Ammon's horn (tissue), 1 donor: ENCODE measurements at places on chromosomes 12 and 14.

GRCh38 chr14:104080376-104081260 is 4.9 kb upstream of the ASPG start:
- no peak for DNase-seq

DNA sequence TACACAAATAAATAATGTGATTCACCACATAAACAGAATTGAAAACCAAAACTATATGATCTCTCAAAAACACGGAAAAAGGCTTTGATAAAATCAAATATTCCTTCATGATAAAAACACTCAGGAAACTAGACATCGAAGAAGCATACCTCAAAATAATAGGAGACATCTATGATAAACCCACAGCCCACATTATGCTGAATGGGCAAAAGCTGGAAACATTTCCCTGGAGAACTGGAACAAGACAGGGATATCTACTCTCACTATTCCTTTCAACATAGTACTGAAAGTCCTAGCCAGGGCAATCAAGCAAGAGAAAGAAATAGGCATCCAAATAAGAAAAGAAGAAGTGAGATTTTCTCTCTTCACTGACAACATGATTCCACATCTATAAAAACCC is 371.5 kb upstream of the ATXN7L3B start:
- no peak for DNase-seq

GRCh38 chr12:11895421-11896078 is 175.2 kb upstream of the BCL2L14 start:
- no peak for DNase-seq

- DNase-seq: no peak
These were observed 83.2 kb downstream of the SLC38A6 start for GRCh38 chr14:61064210-61064609.

DNA sequence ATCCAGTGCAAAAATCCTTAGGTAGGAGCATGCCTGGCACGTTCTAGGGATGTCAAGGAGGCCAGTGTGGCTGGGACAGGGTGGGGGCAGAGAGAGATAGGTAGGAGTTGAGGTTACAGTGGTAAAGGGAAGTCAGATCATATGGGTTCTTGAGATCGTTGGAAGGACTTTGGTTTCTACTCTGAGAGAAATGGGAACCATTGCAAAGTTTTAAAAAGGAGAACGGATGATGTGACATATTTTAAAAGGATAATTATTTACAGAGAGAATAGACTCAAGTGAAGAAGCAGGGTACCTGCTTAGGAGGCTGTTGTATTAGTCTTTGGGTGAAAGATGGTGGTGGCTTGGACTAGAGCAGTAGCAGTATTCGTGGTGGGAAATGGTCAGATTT is 47.6 kb upstream of the ATP2B1 start:
- no peak for DNase-seq

DNA sequence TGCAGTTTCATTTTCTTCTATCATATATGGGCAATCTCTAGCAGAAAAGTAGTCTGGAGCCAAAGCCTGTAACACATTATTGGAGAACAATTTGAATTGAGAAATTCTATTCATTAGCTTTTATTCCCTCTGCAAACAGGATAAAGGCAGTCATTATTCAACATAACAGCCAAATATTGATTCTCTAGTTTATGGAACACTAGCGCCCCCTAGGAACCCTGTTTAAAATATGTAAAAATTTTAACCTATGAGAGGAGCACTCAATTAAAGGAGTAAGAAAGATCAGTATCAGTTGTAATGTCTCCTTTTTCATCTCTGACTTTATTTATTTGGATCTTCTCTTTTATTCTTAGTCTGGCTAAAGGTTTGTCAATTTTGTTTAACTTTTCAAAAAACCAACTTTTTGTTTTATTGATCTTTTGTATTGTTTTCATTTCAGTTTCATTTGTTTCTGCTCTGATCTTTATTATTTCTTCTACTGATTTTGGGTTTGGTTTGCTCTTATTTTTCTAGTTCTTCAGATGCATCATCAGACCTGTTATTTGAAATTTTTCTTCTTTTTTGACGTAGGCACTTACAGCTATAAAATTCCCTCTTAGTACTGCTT is 4.8 kb upstream of the LMNTD1 start:
- DNase-seq: no peak

- no peak for DNase-seq
These were observed 4.7 kb downstream of the SHMT2 start for GRCh38 chr12:57234233-57234570.

DNA sequence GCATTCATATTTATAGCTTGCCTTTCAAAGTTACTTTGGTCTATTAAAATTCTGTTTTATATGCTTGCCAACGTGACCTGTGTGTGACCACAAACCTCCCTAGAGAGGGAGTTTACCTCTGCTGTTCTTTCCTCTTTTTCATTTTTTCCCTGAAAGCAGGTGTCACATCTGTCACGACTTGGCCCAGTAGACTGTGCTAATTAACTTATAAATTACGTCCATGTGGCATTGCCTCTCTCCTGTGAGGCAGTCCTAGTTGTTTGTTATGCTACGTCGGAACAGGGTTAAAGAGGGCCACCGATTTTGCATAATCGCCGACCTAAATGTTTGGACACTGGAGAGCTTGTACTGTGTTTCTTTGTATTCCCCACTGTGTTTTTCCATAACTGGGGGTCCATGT is 343.9 kb upstream of the FLRT2 start:
- no peak for DNase-seq

DNA sequence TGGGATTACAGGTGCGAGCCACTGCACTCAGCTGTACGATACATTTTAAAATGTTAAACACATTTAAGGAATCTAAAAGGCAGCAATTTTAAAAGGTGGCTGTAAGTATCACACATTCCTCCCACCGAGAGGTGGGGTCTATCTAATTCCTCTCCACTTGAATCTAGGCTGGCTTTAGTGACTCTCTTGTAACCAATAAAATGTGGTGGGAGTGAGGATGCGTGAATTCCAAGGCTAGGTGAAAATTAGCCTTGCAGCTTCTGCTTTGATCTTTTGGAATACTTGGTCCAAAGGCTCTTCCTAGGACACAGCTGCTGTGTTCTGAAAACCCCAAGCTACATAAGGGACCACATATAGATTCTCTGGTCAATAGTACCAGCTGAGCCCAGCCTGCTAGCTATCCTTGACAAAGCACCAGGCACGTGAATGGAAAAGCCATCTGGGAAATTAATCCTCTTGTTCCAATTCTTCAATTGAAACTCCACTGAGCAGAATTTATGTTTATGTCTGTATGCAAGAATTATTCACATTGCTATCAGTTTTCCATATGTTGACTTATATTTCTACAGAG is 8.8 kb upstream of the GPRC5D start:
- DNase-seq: no peak

GRCh38 chr12:75783093-75783877 is 248.3 kb downstream of the PHLDA1 start:
- DNase-seq: no peak

DNA sequence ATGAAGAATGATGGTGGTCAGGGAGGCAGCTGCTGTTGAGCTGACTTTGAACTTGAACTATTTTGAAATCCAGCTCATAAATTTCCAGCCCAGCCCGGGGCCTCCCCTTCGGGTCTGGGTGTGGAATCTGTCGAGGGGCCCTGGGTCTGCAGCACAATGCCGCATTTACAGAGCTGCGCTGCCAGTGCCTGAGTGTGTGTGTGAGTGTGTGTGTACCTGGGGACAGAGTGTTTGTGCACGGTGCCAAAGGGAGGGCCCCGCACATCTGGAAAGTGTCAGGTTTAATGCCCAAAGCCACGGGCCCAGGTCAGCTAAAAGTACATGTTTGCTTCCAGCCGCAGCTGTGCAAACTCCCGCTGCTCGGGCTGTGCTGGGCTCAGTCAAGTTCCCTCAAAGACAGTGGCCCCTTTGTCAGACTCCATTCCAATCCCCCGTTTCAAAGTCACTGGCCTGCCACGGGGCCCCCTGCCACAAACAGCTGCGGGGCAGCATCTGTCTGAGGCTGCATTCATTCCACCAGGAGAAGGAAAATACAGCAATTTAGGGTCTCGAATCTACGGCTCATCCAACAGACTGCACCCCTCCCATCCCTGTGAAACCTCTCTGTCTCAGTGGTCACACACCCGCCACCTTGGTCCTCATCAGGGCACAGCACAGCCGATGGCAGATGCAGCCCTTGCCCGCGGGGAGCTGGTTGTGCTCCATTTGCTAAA is 16.3 kb upstream of the RFLNA start:
- peak; percentile 72 for DNase-seq

DNA sequence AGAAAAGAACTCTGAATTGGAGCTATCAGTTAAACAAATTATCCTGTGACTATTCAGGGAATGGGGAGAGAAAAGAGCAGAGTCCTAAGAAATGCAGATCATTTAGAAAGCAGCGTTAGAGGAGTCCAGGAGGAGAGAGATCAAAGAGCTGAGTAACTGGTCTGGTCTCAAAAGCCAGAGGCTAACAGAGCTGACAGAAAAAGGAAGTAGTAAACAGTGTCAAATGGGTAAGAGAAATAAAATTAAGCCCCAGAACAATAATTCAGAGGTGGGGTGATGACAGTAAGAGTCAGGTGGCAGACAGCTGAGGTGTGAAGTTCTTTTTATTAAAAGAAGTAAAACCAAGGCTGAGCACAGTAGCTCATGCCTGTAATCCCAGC is 19.3 kb downstream of the GXYLT1 start:
- no peak for DNase-seq

DNA sequence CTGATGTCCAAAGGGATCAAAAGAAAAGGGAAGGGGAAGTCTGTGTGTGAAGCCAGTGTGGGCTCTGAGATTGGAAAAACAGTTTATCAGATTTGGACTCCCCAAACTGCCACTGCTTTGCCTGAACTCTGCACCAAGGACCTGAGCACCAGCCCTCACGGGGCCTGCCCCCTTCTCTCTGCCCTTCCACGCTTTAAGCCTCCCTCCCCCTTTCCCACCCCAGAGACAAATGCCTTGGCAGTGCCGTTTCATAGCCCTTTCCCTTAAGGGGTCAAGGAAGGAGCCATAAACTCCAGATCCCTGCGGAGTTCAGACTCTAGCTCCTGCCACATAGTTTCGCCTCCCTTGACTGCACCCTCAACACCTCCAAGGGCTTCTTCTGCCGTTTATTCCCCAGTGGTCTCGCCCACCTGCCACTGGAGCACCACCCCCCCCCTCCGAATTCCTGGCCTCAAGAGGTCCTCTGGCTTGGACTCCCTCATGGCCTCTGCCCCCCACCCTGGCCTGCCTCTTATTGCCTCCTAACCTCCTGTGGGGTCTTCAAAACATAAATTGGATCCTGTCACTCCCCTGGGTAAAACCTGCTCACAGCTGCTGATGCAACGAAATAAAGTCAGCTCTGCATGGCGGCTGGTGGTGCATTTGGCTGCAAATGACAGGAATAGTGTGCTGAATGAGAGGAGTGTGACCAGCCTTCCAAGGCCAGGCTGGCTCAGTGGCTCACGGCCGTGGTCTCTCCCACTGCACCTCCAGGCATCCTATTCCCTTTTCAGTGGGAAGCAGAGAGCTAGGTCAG is 18.8 kb downstream of the SLC25A29 start:
- DNase-seq: no peak

GRCh38 chr14:30330445-30330844 is 228.5 kb upstream of the G2E3 start:
- no peak for DNase-seq

DNA sequence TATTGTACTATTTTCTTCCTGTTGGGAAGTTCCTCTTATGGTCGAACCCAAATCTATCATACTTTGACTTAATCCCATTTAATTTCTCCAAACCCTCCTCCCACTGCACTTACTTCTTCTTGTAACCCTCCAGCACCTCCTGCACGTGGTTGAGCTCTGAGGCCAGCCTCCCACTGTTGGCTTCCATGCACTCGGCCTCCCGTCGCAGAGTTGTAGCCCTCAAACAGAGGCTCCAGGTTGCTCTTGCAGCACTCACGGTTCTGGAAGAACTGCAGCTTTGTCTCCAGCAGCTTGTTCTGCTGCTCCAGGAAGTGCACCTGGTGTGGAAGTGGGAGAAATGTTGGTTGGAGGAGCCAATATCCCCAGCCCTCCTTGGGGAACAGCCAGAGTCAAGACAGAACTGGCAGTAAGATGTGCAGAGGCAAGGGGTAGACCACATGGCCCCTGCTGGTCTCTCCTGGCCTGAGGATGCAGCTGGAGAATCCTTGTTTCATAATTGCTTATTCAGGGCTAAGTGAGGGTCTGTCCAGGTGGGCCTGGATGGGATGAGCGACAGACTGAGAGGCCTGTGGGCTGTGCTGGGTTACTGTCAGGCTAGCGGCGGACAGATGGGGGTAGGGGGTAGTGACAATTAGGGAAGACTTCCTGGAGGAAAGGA is 18.4 kb upstream of the KRT86 start:
- DNase-seq: no peak

- DNase-seq: no peak
These were observed 1.7 kb upstream of the EIF4B start for GRCh38 chr12:53004582-53004981.

GRCh38 chr14:65339866-65340265 is 72.7 kb upstream of the FUT8 start:
- no peak for DNase-seq

DNA sequence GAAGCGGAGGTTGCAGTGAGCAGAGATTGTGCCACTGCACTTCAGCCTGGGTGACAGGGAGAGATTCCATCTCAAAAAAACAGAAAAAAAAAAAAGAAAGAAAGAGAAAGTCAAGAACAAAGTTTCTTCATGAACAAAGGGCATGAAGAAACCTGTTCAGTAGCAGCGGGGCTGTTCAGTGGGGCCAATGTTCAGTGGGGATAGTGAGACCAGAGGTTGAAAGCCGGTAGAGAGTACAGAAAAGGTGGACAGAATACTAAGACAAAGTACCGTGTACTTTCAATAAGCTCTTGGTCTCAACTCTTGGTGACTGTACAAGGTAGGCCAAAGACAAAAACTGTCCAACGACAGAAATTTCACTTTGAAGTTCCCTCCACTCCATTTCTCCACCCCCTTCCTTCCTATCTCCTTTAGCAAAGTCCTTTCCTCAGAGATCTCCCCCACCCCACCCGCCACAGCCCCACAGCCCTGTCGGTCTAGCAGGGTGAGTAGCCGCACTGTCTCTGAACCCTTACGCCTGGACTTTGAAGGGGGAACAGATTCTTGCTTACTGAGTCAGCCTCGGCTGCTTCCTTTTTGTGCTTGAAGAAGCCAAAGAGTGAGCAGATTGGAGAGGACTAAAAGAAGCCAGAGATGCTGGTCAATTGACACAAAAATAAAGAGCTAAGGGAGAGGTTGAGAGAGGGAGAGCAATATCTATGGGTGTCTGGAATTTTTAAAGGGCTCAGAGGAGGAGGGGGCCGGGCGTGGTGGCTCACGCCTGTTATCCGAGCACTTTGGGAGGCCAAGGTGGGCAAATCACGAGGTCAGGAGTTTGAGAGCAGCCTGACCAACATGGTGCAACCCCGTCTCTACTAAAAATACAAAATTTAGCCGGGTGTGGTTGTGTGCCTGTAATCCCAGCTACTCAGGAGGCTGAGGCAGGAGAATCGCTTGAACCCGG is 44.2 kb upstream of the FOS start:
- peak; percentile 71 for DNase-seq

- no peak for DNase-seq
These were observed 8.6 kb downstream of the CIPC start for GRCh38 chr14:77106666-77107065.
